ENCODE measurements at places on chromosomes 3 and 15. TPM values are rescaled to one million over a fixed set of nuclear protein-coding genes. Genes with fewer than 3 reads are reported as not detected.

The TGM5 gene
- not detected for total RNA-seq

The MGLL gene
- total RNA-seq = 71.8 TPM

The SLC33A1 gene
- total RNA-seq = 30.7 TPM

The COPB2 gene
- total RNA-seq = 114 TPM

The SCG5 gene
- 2.4 TPM for total RNA-seq

The HIGD2B gene
- total RNA-seq = not detected

The NANOGP8 gene
- total RNA-seq = not detected

All from thoracic aorta (tissue), 2 donors.